Stimulated activated CD4-positive, alpha-beta T cell treated with anti-CD3 and anti-CD28 coated beads, Interleukin-1b, Interleukin-23, amount 100 ng/mL, for 48 hours (primary cell): ENCODE measurements at places on chromosomes 16 and 17.
A peak's percentile ranks its signal among the peaks of the same experiment; 100 is the strongest.

GRCh38 chr17:55190748-55191147, 74.0 kb upstream of the HLF start:
- DNase-seq = no peak

DNA sequence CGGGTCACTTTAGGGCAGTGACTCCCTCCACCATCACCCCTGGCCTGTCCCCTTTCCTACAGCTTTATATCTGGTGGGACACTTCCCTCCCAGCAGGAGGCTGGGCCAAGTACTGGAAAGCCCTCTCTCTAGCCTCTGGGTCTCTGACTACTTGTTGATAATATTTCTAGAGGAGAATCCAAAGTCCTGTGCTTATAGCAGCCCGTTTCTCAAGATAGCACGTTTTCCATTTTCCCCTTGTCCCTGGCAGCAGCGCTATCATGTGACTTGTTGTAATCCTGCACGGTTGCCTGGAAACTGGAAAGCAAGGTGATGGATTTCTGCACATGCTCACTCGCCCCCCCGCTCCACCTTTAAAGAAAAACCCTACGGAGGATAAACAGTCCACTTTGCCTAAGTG, 3.3 kb upstream of the AXIN2 start:
- DNase-seq = no peak

DNA sequence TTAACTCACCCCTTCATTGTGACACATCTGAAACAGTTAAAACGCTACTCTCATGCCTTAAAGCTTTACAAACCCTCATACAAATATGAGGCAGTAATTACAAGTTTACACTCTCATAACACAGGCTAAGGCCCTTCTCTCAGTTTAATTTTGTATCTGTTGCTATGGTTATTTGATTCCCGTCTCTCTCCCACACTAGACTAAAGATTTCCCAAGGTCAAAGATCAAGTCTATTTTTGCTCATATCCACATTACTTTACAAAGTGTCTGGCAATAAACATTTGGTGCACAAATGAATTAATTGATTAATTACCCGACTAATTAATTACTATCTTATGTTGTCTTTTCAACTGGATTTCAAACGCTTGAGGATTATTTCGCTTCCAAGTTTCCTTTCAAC, 86.4 kb upstream of the MYOCD start:
- DNase-seq = no peak

GRCh38 chr17:66684261-66684660, 150.7 kb upstream of the CACNG5 start:
- DNase-seq = no peak

DNA sequence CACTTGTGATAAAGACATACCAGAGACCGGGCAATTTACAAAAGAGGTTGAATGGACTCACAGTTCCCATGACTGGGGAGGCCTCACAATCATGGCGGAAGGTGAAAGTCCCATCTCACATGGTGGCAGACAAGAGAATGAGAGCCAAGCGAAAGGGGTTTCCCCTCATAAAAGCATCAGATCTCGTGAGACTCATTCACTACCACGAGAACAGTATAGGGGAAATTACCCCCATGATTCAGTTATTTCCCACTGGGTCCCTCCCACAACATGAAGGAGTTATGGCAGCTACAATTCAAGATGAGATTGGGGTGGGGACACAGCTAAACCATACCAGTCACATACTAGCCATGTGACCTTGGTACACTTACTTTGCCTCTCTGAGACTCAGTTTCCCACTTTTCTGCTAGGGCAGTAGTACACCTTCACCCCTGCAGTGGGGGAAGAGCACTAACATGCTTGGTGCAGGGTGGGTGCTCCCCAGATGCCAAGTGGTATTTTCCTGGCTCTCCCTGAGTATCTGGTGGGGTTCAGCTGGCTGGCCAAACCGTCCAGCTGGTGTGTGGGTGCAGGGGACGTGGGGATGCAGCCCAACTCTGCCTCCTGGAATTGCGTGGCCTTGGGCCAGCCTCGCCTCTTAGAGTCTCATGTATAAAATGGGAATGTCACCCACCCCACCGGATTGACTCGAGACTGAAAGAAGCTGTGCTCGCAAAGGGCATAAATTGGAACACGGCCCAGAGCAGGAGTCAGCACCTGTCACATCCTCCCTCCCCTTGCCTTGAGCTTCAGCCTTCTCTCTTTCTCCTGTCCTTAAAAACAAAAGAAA, 364.1 kb downstream of the CPPED1 start:
- DNase-seq = peak; percentile 12
